ENCODE measurements at places on chromosomes 2 and 18. TPM values are rescaled to one million over a fixed set of nuclear protein-coding genes. Genes with fewer than 3 reads are reported as not detected.

The WNT10A gene
- polyA plus RNA-seq: 0.61 TPM

GRCh38 chr2:224646242-224646846, 61.2 kb upstream of the CUL3 start:
- H3K27ac ChIP-seq: no peak overlapping the region
- no peak overlapping the region for H3K4me3 ChIP-seq
- no peaks in the 10 kb centered on the region for H3K27me3 ChIP-seq
- H3K4me1 ChIP-seq: no peaks in the 10 kb centered on the region
- peak; percentile 18 for DNase-seq
- H3K36me3 ChIP-seq: no peaks in the 10 kb centered on the region

- H3K27ac ChIP-seq: no peak overlapping the region
- no peak overlapping the region for H3K4me3 ChIP-seq
- no peaks in the 10 kb centered on the region for H3K27me3 ChIP-seq
- no peaks in the 10 kb centered on the region for H3K4me1 ChIP-seq
- H3K36me3 ChIP-seq: no peaks in the 10 kb centered on the region
- no peak for DNase-seq
These were observed 378.4 kb downstream of the RPRM start for GRCh38 chr2:153100151-153100550.

The IL1A gene
- polyA plus RNA-seq: not detected

DNA sequence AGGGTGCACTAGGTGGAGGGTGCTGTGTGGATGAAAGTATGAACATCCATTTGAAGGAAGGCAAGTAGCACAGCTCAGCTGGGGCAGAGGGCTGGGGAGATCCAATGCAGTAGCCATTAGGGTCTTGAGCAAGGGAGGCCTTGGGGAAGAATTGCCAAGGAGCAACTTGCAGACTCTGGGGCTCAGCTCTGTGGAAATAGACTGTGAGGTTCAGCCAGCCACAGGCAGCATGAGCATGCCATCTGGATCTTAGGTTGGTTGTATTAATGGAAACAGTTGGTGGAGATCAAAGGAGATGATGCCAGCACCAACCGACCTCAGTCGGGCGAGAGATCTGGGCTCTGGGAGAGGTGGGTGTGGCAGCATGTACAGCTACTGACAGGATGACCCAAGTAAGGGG, 5.6 kb downstream of the ZAP70 start:
- peak overlapping the region; percentile 95 for H3K27ac ChIP-seq
- peaks cover 48% of the 10 kb centered on the region for H3K36me3 ChIP-seq
- H3K4me3 ChIP-seq: peak overlapping the region; percentile 68
- no peaks in the 10 kb centered on the region for H3K27me3 ChIP-seq
- DNase-seq: no peak
- peaks cover 72% of the 10 kb centered on the region for H3K4me1 ChIP-seq

- no peaks in the 10 kb centered on the region for H3K4me1 ChIP-seq
- no peaks in the 10 kb centered on the region for H3K36me3 ChIP-seq
- no peak for DNase-seq
- H3K4me3 ChIP-seq: no peak overlapping the region
- H3K27me3 ChIP-seq: no peaks in the 10 kb centered on the region
These were observed 51.8 kb downstream of the TFPI start for GRCh38 chr2:187502467-187502866.

- H3K4me3 ChIP-seq: no peak overlapping the region
- no peaks in the 10 kb centered on the region for H3K27me3 ChIP-seq
- DNase-seq: no peak
- no peaks in the 10 kb centered on the region for H3K4me1 ChIP-seq
These were observed 51.2 kb downstream of the SPIRE1 start for GRCh38 chr18:12606592-12607315.

DNA sequence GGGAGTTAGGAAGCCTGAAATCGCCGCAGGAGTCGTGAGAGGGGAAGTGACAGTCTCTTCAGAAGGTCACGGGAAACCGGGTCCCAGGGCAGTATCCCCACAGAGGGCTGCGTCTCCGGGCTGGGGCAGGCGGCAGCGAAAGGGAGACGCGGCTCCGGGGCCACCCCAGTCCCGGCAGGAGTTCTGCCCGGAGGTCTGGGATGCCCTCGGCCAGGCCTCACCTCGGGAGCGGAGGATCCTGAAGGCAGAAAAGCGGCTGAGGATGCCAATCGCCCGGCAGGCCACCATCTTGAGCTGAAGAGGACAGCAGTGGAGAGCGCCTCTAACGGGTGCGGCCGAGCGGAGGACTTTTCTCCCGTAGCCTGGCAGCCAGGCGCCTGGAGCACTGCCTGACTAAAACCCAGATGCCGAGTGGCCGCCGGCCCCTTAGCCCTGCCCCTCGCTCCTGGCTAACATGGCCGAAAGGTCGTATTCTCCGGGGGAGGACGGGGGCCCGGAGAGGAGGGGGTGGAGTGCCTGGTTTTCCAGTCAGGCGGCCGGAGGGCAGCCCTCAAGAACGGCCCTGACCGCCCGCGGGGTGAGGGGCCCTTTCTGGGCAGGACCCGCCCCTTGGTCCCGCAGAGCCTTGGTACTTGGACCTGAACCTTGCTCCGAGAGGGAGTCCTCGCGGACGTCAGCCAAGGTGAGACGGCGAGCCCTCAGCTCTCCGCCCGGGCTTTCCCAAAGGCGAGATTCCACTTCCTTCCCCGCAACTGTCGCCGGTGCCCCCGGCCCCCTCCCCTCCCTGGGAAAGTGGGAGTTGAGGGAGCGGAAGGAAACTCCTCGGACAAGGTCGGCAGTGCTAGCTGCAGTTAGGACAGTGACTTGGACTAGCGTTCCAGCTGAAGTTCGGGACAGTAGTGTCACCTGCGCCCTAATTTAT, at the start of the genes HADHA and HADHB:
HADHA (minus strand) TSS at position 324 of the 922 bp plus-strand sequence; CDS start at position 288, 36 bp downstream.
HADHB (plus strand) TSS at position 631 of the 922 bp plus-strand sequence. CDS start 9,316 bp downstream, outside the sequence.
- H3K4me3 ChIP-seq: peak within 1 kb of the TSS; percentile 99
- no peaks in the 10 kb centered on the region for H3K27me3 ChIP-seq
- peaks cover 19% of the 10 kb centered on the region for H3K4me1 ChIP-seq
- peak within 1 kb of the TSS; percentile 96 for H3K27ac ChIP-seq
- H3K36me3 ChIP-seq: peaks cover 13% of the 10 kb centered on the region

GRCh38 chr2:64228918-64229317, 84.7 kb upstream of the PELI1 start:
- no peaks in the 10 kb centered on the region for H3K36me3 ChIP-seq
- H3K4me1 ChIP-seq: no peaks in the 10 kb centered on the region
- peak overlapping the region; percentile 78 for H3K27ac ChIP-seq
- peak overlapping the region; percentile 48 for H3K4me3 ChIP-seq

The SERPINB11 gene
- not detected for polyA plus RNA-seq

- no peaks in the 10 kb centered on the region for H3K4me1 ChIP-seq
- H3K27me3 ChIP-seq: no peaks in the 10 kb centered on the region
- H3K4me3 ChIP-seq: no peak overlapping the region
- H3K27ac ChIP-seq: no peak overlapping the region
These were observed 767.4 kb downstream of the TDRD15 start for GRCh38 chr2:21891191-21891590.

The DSG1 gene
- not detected for polyA plus RNA-seq

- no peaks in the 10 kb centered on the region for H3K36me3 ChIP-seq
- no peak for DNase-seq
- H3K27ac ChIP-seq: no peak overlapping the region
- no peaks in the 10 kb centered on the region for H3K27me3 ChIP-seq
- no peak overlapping the region for H3K4me3 ChIP-seq
- H3K4me1 ChIP-seq: no peaks in the 10 kb centered on the region
These were observed 33.4 kb upstream of the SEMA4C start for GRCh38 chr2:96903318-96903717.

The IGFBP5 gene
- not detected for polyA plus RNA-seq

DNA sequence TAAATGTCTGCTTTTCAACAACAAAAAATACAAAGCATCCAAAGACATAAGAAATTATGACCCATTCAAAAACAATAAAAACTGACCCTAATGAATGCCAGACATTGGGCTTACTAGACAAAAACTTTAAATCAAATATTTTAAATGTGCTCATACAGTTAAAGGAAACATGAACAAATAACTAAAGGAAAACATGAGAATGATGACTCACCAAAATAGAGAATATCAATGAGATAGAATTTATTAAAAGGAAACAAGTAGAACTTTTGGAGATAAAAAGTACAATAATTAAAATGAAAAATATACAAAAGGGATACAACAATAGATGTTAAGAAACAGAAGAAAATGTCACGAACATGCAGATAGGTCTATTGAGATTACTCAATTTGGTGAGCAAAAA, 110.6 kb downstream of the TRABD2A start:
- no peaks in the 10 kb centered on the region for H3K27me3 ChIP-seq
- H3K4me1 ChIP-seq: no peaks in the 10 kb centered on the region
- H3K36me3 ChIP-seq: no peaks in the 10 kb centered on the region
- DNase-seq: no peak

DNA sequence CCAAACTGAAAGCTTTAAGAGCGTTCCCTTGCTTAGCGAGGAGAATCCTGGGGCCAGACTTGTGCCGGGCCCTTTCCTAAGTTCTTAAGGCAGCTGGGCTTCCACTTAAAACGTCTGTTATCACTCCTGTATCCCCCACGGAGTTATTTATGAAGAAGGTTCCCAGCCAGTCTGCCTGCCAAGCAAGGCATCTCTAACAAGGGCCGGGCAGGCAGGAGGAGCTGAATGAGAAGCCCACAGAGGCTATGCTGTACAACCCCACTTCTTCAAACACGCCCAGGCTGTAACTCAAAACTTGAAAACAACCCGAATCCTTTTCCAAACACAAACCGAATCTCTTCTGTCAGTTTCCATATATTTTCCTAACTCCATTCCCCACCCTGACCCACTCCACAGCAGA, 39.0 kb upstream of the ZFP36L2 start:
- H3K27ac ChIP-seq: no peak overlapping the region
- no peak overlapping the region for H3K4me3 ChIP-seq
- no peak for DNase-seq

- no peak overlapping the region for H3K4me3 ChIP-seq
- H3K4me1 ChIP-seq: no peaks in the 10 kb centered on the region
- H3K36me3 ChIP-seq: no peaks in the 10 kb centered on the region
- no peak overlapping the region for H3K27ac ChIP-seq
- H3K27me3 ChIP-seq: no peaks in the 10 kb centered on the region
These were observed 32.9 kb downstream of the ADD2 start for GRCh38 chr2:70735071-70735470.

The TEX44 gene
- polyA plus RNA-seq: not detected

DNA sequence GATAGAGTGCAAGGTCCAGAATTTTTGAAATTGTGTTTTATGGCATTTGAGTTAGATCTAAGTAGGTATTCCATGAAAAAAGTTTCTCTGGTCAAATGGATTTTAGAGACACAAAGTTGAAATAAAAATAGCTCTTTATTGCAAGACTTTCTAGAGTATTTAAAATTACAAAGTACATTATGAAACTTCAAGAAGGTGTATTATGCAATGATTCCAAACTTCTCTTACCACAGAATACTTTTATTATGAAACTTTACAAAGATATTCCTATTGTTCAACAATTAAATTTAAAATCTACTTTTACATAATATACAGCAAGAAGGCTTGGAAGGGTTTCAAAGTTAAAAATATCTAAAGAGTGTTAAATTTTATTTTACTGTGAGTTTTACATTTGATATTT, 65.9 kb downstream of the CALCRL start:
- no peak overlapping the region for H3K4me3 ChIP-seq
- no peaks in the 10 kb centered on the region for H3K4me1 ChIP-seq

The CYP26B1 gene
- polyA plus RNA-seq: not detected

- no peak overlapping the region for H3K27ac ChIP-seq
- no peak overlapping the region for H3K4me3 ChIP-seq
- no peak for DNase-seq
- no peaks in the 10 kb centered on the region for H3K36me3 ChIP-seq
These were observed 267.6 kb downstream of the KCNE4 start for GRCh38 chr2:223319601-223320000.

DNA sequence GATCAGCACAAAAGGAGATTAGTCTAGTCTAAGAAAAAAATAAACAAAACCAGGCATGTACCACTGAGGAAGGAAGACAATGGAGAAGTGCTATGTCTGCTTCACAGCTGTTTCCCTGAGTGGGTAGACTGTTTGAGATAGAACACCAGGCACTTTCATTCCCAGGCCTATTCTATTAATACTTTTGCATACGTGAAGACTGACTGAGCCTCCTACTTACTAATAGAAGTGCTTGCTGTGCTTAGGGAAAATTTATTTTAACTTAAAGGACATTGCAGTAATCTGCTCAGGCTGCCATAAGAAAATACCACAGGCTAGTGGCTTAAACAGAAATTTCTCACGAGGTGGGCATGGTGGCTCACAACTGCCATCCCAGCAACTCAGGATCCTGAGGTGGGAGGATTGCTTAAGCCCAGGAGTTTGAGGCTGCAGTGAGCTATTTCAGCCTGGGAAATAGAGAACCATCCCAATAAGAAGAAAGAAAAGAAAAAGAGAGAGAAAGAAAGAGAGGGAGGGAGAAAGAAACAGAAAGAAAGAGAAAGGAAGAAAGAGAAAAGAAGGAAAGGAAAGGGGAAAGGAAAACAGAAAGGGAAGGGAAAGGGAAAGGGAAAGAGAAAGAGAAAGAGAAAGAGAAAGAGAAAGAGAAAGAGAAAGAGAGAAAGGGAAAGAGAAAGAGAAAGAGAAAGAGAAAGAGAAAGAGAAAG, 33.0 kb downstream of the CMPK2 start:
- H3K36me3 ChIP-seq: no peaks in the 10 kb centered on the region
- no peak overlapping the region for H3K4me3 ChIP-seq
- no peak overlapping the region for H3K27ac ChIP-seq

DNA sequence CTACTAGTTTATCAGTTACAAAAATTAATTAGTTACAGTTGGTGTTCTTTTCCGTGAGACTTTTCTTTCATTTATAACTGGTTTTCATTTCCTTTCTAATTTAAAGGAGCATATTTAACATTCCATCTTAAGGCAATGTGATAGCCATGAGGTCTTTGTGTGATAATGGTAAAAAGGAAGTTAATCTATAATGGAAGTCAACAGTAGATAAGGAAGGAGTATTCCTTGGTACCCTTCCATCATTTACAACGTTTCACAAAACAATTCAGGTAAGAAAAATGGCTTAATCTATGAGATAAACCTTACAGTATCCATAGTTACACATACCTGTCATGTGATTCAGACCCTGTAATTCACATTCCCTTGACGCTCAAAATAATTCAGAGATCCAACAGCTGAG, 525.4 kb upstream of the VWC2L start:
- H3K4me1 ChIP-seq: no peaks in the 10 kb centered on the region
- DNase-seq: no peak
- no peaks in the 10 kb centered on the region for H3K27me3 ChIP-seq
- no peak overlapping the region for H3K27ac ChIP-seq
- H3K36me3 ChIP-seq: no peaks in the 10 kb centered on the region
- H3K4me3 ChIP-seq: no peak overlapping the region

DNA sequence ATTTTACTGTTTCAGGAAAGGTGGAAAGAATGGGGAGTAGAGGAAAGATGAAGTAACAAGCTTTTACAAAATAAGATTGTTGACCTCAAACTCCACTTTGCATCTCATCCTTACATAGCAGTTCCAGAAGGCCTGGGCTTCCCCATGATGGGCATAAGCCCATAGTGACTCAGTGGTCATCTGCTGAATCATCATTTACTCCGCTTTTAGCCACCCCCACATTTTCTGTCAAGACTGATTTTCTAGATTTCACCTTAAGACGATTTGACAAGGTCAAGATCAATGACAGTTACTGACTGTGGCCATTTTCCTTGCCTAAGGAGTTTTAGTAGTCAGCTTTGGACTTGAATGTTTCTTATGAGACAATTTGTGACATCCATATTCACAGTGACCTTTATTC, 49.4 kb downstream of the PLEKHM3 start:
- no peak for DNase-seq
- no peak overlapping the region for H3K4me3 ChIP-seq
- H3K27ac ChIP-seq: no peak overlapping the region
- H3K4me1 ChIP-seq: no peaks in the 10 kb centered on the region
- H3K27me3 ChIP-seq: no peaks in the 10 kb centered on the region
